Right lobe of liver (tissue), 6 donors: ENCODE measurements at places on chromosomes 5 and 9.

GRCh38 chr9:108188976-108189375 is 666.8 kb downstream of the ACTL7B start:
- DNase-seq, result no peak

- peak; percentile 46 for DNase-seq
Measured at GRCh38 chr5:31825518-31826068, 186.7 kb downstream of the PDZD2 start.

- DNase-seq, result no peak
Measured at GRCh38 chr5:98757978-98758377, 15.5 kb upstream of the RGMB start.

DNA sequence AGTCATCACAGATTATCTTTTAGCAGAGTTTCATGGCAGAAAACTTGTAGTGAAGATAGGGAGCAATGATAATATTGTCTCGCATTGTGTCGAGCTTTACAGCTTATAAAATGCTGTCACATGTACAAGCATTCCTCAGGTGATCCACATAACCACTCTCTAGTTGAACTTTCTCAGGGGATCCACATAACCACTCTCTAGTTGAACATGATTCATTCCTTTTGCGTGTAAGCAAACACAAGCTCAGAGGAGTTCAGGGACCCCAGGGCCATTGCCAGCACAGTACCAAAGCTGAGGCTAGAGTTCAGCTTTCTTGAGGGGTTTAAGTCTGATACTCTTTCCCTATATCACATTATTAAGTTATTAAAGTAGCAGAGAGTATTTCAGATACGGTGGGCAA is 86.7 kb downstream of the CDH6 start:
- DNase-seq, result no peak

DNA sequence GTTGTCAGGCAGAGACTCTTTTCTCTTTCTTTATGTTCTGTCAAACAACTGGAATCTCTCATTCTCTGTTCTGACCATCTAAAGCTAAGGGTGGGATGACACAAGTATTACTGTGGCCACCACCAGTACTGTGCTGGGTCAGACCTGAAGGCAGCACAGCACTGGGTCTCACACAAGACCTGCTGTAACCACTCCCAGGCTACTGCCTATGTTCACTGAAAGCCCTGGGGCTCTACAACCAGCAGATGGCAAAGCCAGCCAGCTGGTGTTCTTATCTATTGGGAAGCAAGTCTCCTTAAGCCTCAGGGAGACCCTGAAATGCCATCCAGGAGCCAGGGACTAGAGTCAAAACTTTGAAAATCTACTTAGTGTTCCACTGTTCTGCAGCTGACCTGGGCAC is 189.5 kb downstream of the SLCO4C1 start:
- no peak for DNase-seq

- DNase-seq, result no peak
Measured at GRCh38 chr5:180207593-180207992, 1.4 kb downstream of the RASGEF1C start.

GRCh38 chr9:126806336-126806735 is 1.5 kb downstream of the ZBTB43 start:
- no peak for DNase-seq

DNA sequence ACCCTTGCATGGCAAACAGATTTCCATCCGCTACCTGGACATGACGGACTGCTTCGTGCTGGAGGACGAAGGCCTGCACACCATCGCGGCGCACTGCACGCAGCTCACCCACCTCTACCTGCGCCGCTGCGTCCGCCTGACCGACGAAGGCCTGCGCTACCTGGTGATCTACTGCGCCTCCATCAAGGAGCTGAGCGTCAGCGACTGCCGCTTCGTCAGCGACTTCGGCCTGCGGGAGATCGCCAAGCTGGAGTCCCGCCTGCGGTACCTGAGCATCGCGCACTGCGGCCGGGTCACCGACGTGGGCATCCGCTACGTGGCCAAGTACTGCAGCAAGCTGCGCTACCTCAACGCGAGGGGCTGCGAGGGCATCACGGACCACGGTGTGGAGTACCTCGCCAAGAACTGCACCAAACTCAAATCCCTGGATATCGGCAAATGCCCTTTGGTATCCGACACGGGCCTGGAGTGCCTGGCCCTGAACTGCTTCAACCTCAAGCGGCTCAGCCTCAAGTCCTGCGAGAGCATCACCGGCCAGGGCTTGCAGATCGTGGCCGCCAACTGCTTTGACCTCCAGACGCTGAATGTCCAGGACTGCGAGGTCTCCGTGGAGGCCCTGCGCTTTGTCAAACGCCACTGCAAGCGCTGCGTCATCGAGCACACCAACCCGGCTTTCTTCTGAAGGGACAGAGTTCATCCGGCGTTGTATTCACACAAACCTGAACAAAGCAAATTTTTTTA is 242.9 kb downstream of the MARCHF11 start:
- no peak for DNase-seq

GRCh38 chr5:124697933-124698591 is 48.4 kb downstream of the ZNF608 start:
- DNase-seq, result no peak

DNA sequence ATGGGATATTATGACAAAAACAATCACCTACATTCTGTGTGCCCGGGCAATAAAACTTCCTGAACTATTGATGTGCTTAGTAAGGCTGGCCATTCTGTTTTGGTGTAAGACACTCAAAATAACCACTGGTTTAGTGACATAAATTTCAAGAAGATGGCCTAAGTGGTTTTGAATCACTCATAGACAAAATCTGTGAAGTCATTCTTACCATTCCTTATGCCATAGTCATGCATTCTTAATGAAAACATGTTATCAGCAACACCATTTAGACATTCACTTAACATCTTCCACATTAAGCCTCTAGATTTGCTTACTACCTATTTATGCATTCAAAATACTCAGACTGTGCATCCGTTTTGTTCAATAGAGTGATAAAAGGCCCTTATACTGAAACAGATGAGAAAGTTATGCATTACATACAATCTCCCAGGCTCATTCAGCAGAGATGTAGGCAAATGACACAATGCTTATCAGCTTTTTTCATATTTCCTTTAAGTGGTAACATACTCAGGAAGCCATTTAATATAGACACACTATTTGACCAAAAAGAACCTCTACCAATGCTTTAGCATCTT is 848.8 kb upstream of the DMAC1 start:
- DNase-seq, result no peak

DNA sequence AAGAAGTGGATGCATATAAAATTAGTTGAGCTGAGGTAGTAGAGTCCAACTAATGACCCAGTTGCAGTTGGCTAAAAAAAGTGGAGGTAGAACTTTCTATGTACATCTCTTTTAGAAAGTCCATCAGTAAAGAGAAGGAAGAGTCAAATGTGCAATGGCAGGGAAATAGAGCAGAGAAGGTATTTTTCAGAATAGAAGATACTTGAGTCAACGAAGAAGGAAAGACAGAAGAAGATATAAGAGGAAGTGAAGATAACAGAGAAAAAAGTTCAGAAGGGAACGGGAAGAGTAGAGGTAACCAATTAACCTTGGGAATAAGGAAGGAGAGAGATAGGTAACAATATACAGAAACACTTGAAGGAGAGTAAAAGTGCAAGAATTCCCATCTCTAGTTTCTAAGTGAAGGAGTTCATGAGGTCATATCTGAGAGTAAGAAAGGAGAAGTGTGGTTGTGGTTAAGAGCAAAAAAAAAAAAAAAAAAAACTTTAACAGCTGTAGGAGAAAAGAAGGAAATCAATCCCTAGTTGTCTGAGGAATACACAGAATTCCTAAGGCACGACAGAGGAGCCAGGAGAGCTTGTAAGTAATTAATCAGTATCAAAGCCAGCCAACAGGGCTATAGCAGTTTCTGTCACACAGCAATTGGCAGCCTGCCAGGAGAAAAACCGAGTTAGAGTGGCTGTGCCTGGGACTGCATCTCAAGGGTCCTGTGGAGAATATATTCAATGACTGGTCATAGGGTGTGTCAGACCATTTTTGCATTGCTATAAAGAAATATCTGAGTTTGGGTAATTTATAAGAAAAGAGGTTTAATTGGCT is 61.0 kb downstream of the ARL15 start:
- DNase-seq, result peak; percentile 26

GRCh38 chr5:132853323-132853722 is 12.9 kb downstream of the GDF9 start:
- DNase-seq, result no peak

DNA sequence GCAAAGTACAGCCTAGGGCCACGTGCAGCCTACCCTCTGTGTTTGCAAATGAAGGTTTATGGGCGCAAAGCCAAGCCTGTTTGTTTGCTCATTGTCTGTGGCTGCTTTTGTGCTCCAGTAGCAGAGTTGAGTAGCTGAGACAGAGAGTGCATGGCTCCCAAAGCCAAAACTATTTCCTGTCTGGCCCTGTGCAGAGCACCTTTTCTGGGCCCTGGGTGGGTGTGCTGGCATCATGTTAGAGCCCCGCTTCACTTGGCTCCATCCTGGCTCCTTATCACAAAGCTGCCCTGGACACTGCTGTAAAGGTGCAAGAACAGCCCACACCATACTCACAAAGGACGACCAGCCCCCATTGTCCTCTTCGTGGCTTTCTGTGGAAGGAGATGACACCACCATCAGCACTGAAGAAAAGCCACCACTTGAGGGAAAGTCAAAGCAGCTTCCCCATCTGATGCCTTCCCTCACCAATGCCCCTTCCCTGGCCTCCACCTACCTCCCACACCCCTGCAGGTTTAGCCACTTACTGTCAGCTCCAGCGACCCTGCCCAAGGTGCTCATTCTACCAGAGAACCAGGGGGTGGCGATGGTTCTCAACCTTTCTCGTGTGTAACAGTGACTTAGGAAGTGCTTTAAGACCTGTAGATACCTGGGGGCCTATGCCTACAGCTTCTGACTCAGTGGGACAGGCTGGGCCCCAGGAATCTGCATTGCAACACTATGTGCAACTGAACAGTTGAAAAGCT is 23.4 kb downstream of the LCP2 start:
- no peak for DNase-seq

DNA sequence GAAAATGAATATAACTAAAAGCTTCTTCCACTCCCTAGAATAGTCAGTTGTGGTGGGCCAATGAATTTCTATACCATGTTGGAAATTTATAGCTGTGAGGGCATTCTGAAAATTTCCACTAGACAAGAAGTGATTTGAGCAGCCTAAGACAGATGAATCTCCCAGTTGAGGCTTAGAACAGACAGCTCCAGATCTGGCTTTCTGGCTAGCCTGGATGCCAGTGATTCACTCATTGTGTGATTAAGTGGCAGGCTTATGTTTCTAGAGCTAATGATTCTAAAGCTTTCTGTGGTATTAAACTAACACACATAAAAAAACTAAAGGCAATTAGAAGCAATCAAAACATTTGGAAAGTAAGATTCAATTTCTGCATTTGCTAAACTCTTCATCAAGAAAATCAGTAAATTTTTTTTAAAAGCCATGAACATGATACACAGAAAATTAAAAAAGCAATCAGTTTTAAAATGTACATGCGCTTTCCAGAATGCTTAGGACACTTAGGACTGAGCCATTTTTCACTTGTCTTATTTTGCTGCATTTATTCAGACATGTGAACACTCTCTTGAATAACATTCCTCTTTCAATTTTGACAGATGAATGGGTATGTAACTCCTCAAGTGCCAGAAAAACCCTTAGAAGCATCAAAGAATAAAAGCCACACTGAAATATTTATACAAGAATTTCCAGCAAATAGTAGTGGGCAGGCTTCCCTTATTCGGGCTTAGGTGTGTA is 100.5 kb upstream of the GNAQ start:
- DNase-seq, result no peak

- no peak for DNase-seq
Measured at GRCh38 chr5:135392256-135392655, 6.8 kb downstream of the MACROH2A1 start.

DNA sequence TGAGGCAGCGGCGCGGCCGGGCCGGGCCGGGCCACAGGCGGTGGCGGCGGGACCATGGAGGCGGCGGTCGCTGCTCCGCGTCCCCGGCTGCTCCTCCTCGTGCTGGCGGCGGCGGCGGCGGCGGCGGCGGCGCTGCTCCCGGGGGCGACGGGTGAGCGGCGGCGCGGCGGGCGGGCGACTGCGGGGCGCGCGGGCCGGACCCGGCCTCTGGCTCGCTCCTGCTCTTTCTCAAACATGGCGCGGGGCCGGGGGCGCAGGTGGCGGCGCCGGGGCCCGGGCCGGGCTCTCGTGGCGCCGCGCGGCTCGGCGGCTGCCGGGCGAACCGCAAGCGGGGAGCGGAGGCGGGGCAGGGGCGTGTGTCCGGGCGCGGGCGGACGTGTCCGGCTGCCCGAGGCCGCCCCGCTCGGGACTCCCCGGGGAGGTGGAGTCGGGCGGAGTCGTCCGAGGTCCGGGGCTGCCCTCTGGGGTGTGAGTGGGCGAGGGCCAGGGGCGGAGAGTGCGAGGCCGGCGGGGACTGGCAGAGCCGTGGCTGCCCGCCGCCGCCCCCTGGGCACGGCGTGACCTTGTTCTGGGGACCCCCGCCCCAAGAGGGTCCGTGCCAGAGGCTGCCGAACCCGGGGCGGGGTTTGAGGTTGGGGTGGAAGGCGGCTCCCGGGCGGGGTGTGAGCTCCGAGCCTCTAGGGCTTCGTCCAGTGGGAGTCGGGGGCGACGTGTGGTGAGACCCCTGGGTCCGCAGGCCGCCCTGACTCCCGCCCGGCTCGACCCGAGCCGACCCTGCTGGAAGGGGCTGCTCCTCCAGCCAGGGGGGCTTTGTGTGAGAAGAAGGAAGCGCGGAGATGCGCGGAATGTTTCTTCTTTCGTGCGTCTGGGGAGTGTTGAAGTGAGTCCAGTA is 485 bp downstream of the TGFBR1 start:
- peak; percentile 92 for DNase-seq

- DNase-seq, result no peak
Measured at GRCh38 chr9:88186495-88187110, 48.3 kb upstream of the SPATA31C2 start.

DNA sequence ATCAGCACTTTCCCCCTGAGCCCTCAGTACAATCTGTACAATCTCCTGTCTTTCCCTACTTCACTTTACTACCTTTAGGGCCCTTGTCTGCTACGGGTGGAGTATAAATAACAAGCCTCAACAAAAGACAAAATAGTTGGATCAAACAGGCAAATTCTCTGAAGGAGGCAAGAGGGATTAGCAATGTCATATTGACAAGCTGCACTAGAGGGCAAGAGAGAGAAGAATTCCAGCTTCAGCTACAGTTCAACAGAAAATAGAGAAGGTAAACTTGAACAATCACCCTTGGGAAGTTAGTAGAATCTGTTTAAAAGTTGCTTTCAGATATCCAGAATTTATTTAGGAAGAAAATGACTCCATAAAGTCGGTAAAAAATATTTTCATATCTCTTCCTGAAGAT is 68.4 kb upstream of the IZUMO3 start:
- no peak for DNase-seq
